ENCODE measurements at places on chromosomes 3 and 15.
A peak's percentile ranks its signal among the peaks of the same experiment; 100 is the strongest.

DNA sequence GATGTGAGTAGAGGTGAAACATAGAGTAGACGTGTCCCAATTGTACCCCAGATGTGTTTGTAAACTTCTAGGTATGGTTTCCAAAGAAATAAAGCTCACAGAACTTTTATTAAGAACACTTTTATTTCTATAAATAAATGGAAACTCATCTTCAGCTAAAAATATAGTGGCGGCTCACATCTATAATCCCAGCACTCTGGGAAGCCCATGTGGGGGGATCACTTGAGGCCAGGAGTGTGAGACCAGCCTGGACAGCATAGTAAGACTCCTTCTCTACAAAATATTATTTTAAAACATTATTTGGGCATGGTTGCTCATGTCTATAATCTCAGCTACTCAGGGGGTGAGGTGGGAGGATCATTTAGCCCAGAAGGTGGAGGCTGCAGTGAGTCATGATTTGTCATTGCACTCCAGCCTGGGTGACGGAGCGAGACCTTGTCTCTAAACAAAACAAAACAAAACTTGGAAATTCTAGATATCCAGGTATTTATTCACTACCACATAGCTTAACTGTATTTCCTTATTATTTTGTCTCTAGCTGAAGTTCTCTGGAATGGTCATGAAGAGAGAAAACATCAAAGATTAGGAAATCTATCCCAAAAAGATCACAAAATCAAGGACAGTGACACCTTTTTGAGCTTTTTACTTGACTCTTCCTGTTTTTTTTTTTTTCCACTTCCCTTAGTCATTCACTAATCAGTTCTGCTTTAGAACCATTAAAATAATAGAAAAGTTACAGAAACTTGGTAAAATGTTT lies 258.1 kb downstream of the TIGIT start:
- DNase-seq, result no peak

DNA sequence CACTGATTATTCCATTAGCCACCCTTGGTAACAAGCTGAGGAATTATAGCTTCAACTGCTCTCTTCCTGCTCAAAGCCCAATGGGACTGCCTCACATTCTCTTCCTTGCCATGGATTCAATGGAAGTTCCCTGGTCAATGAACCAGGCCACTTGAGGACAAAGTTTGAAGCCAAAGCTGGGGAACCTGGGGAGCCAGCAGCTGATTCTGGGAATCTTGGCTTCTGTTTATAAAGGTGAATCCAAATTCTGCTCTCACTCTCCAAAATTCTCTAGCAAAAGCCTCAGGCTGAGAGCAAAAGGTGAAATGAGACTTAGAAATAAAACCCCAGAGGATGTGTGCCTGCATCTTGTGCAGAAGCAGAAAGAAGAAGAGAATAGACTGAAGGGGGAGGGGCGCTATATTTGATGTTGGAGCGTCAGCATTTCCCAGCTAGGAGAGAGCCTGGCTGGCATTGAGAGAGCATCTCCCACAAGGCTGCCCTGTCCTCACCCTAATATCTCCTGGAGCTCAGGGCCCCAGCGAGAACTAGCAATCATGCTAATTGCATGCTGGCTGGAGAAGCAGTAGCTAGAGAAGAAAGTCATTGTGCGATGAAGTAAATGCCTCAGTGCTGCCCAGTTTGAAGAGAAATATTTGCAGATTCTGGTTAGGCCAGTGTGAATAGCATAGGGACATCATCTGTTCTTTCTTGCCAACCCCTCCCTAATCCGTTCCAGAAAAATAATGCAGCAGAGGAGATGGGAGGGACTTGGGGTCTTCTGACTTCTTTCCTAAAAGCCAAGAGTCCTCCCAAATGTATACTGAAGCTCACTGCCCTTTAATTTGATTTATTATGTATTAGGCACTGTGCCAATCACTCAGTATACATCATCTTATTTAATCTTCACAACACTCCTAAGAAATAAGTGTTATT lies 34.9 kb upstream of the GAP43 start:
- no peak for DNase-seq

DNA sequence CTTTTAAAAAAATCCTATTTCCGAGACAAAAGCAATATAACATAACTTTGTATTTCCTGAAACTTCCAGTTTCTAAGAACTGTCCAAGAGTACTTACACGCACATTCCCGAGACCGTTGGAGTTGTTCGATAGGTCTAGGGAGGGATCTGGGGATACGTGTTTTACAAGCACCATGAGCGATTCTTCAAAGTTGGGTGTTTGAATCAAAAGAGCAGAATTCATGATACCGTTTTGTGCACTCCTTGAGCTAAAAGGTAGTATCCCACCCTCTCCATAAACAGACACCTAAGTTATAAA lies 700 bp upstream of the EDEM1 start:
- no peak for DNase-seq

GRCh38 chr15:92958105-92958504 lies 58.0 kb downstream of the CHD2 start:
- DNase-seq, result no peak

GRCh38 chr3:45689787-45690145 lies 570 bp downstream of the SACM1L start:
- no peak for DNase-seq

DNA sequence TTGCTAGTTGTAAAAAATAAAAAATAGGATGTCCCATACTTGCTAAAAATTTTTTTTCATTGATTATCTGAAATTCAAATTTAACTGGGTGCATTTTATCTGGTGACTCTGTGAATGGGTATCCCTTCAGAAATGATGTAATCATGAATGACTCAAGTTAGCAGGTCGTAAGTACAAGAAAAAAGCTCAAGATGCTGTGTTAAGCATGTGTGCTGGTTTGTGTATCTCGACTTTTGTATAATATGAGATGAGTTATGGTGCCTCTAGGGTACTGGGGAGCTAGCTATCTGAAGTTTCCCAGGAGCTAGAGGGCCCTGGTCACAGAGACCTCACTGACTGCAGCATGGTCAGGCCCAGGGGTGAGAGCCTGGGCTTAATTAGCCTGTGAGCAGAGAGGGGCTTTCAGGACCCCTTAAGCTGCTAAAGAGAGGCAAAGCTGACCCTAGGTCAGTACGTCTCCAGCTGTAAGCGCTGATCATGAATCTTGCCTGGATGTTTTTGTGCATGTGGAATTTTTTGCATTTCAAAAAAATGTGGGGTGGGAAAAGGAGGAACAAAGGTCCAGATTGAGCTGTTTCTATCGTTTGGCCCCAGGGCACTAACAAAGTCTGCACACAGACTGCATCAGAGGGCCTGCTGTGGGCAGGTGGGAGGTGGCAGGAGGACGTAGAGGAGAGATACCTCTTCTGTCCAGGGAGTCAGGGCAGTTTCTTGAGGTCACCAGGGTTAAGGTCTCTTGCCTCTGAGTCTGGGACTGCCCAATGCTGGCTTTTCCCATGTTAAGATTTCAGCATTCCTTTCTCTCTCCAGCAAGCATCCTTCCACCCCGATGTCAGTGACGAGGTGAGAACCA lies 233.2 kb upstream of the TPM1 start:
- DNase-seq, result no peak

- no peak for DNase-seq
Measured at GRCh38 chr3:166860217-166860616, 519.9 kb downstream of the ZBBX start.

GRCh38 chr3:115194476-115194875 lies 47.4 kb upstream of the ZBTB20 start:
- no peak for DNase-seq

DNA sequence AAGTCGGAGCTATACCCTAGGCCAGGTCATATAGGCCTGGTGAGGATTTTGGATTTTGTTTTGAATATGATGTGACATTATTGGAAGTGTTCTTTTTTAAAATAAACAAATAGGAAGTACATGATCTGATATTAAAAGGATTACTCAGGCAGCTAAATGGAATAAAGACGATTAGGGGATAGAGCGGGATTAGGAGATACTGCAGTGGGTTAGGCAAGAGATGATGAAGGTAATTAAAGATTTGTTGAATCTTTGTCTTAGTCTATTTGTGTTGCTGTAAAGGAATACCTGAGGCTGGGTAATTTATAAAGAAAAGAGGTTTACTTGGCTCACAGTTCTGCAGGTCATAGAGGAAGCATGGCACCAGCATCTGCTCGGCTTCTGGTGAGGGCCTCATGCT lies 21.3 kb downstream of the KIF15 start:
- DNase-seq, result no peak

GRCh38 chr3:44337248-44337785 lies 1.2 kb upstream of the TCAIM start:
- no peak for DNase-seq

- no peak for DNase-seq
Measured at GRCh38 chr3:156217674-156218352, 97.4 kb downstream of the KCNAB1 start.

- DNase-seq, result no peak
Measured at GRCh38 chr3:194537732-194538247, 51.0 kb upstream of the ATP13A3 start.

- no peak for DNase-seq
Measured at GRCh38 chr3:38567498-38567897, 71.4 kb downstream of the EXOG start.

DNA sequence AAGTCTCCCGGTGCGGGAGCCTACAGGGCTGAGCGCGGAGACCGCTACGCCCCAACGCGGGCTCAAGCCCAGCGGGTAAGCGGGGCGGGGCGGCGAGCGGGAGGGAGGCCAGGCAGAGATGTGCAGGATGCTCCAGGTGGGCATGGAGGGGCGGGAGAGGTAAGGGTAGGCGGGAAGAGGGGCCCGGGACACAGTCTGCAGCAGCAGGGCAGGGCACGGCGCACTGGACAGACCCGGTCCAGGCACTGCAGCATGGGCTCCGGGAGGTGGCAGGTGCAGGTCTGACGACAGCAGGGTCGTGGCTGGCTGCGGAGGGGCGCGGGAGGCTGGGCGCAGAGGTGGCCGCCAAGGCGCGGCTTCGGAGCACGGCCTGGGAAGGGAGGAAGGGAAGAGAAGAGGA lies 102.8 kb downstream of the GABRB3 start:
- no peak for DNase-seq

GRCh38 chr3:157532529-157533297 lies 29.5 kb upstream of the VEPH1 start:
- DNase-seq, result peak; percentile 91

DNA sequence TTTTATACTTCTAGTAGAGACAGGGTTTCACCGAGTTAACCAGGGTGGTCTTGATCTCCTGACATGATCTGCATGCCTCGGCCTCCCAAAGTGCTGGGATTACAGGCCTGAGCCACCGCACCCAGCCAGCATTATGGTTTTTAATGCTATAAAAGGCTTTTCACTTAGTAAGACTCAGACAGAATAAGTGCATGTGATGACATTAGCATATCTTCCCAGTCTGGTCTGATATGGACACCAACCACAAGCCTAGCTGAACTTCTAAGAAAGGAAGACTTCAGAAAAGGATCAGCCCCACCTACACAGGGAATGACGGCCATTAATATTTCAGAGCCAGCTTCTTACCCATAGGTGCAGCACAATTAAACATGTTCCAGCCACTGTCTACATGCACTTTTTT lies 27.0 kb downstream of the GRK7 start:
- DNase-seq, result no peak

DNA sequence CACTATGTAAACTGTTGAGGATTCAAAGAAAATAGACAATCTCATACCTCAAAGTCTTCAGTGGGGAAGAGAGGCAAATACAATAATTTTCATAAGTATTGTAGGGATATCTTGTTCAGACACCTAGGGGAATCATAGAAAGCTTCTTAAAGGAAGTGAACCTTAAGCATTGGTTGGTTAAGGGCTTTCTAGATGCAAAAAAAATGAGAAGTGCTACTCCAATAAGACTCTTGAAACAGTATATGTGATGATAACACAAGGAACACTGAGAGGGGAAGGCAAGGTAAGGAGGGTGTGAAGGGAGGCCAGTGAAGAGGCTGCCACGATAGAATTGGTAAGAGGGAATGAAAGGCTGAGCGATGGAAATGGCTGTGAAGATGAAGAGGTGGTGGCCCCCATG lies 104.1 kb downstream of the TPRG1 start:
- no peak for DNase-seq

- no peak for DNase-seq
Measured at GRCh38 chr3:178714925-178715832, 178.9 kb downstream of the KCNMB2 start.

DNA sequence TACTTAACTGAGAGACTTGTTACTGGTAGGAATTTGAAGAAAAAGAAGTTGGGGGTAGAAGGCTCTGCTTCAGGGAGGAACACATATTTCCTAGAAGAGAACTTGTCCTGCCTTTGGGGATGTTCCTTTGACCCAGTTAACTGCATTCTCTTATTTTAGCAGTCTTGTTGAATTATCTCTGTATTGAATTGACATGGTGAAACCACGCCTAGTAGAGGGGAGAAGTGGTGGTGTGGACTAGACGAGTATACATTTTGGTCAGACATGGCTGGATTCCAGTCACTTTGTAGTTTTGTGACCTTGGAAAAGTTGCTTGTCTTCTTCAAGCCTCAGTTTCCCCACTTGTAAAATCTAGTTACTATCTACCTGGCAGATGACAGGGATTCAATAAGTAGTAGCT lies 87.8 kb downstream of the FNDC3B start:
- no peak for DNase-seq

DNA sequence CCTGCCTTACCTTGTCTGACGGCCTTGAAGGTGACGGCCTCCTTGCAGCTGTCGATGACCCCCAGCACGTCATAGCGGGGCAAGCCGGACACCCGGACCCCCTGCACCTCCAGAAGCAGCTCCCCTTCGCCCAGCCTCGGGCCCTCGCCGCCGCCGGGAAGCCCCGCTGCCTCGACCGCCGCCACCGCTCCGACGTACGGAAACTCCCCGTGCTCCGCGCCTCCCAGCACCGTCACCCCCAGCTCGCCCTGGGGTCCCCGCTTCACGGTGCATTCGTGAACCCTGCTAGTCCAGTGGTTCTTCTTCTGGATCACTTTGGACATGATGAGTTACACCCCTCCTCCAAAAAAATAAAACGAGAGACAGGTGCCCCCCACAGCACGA lies 740 bp downstream of the MAGI1 start:
- no peak for DNase-seq

DNA sequence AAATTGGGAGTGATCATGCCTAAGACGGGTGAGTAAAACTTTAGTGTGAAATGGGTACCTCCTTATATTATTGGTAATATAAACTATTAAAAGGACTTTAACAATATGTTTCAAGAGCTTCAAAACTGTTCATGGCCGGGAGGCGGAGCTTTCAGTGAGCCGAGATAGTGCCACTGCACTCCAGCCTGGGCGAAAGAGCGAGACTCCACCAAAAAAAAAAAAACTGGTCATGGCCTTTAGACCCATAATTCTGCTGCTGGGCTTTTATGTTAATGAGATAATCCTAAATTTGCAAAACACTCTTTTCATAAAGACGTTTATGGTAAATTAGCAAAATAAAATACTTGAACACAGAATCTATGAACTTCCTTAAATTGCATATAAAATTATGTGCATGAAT lies 22.8 kb downstream of the TRPC1 start:
- no peak for DNase-seq

GRCh38 chr3:194333212-194333980 lies 17.7 kb downstream of the CPN2 start:
- no peak for DNase-seq

GRCh38 chr15:66252685-66253417 lies 699 bp downstream of the MEGF11 start:
- DNase-seq, result no peak

DNA sequence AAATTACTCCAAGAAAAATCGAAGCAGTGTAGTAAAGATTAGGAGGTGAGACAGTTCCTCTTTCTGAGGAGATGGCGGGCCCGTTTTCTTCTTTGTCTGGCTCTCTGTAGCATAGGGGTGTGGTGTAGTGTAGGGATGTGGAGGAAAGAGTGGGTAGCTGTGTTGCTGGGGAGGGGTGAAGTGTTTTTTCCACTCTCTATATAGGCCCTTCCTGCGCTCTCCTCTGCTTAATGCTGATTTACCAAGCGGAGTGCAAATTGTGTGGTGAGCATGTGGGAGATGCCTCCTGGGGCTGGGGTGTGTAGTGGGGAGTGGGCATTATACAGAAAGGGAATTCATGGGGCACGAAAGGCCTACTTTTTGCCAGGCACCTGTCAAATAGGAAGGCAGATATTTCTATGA lies 94.9 kb downstream of the ST6GAL1 start:
- DNase-seq, result no peak

Data from NCI-H446 (cell line).